ENCODE measurements at places on chromosomes 4 and X.

DNA sequence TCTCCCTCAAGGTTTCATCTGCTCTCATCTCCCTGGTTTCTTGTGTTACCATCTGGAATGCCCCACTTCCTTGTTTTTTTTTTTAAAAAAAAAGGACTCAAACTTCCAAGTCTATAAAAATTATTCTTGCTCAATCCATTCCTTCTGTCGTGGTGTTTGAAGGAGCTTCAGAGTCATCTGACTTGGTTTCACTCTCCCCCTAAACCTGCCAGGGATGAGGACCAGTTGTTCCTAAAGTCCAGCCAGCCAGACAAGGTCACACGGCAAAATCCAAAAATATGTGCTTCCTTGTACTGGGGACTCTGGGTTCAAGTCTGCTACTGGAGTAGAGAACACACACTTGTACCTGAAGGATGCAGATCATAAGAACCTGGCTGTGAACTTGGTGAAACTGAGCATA, 84.5 kb upstream of the GPM6B start:
- no peak for DNase-seq

GRCh38 chrX:44596277-44596676, 53.6 kb upstream of the FUNDC1 start:
- DNase-seq: no peak

DNA sequence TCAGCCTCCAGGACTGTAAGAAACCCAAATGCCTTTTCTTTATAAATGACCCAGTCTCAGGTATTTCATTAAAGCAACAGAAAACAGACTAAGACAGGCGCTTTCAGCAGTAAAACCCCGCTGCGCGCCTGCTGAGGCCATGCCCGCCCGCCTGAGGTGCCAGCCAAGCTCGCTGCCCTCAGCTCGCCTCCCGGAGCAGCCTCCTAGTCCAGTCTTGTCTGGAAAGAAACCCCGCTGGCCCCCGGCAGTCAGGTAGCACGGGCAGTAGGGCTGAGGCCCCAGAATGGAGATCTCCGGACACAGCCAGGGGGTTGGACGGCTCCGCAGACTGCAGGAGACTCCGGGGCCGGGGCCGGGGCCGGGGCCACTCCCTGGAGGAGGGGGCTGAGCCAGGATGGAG, 31.7 kb downstream of the ZFYVE28 start:
- no peak for DNase-seq

DNA sequence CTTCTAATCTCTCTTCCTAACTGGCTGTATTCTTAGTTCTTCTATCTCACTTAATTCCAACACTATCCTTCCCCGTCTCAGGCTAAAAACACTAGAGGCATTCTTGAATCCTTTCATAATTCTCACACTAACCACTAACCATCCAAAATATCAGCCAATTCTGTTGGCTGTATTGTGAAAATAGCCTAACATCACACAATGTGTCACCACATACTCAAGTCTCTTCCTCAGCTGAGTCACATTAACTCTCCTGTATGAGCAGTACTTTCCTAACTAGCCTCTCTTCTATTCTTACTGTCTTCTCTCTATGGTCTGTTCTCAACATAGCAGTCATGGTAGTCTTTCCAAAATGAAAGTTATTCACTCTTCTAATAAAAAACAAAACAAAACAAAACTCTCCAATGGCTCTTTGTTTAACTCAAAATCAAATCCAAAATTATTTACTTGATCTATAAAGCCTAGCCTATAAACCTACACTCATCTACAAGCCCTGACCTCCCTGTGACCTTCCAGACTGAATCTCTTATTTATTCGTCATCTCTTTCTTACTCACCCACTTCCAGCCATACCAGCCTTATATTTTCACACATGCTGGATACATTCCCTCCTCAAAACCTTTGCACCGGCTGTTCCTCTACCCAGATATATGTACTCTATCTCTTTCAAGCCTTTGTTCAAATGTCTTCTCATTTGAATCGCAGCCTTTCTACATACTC, 445.9 kb downstream of the TLL1 start:
- DNase-seq: no peak

- no peak for DNase-seq
Observed at GRCh38 chr4:6806924-6807626, 24.5 kb downstream of the KIAA0232 start.

GRCh38 chr4:127604949-127605709, 27.6 kb upstream of the INTU start:
- DNase-seq: peak; percentile 67

- no peak for DNase-seq
Observed at GRCh38 chrX:10524578-10524977, 95.8 kb downstream of the MID1 start.

DNA sequence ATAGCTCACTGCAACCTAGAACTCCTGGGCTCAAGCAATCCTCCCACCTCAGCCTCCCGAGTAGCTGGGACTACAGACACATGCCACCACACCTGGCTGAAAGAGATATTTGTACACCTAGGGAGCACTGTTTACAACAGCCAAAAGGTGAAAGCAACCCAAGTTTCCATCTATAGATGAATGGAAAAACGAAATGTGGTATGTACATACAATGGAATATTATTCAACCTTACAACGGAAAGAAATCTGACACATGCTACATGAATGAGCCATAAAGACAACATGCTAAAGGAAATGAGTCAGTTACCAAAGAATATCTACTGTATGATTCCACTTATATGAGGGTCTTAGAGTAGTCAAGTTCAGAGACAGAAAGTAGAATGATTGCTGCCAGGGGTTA, 52.2 kb downstream of the ABCG2 start:
- DNase-seq: no peak

GRCh38 chr4:71294301-71294700, 44.5 kb upstream of the SLC4A4 start:
- no peak for DNase-seq

All from NCI-H774 (cell line).